Fibroblast of the aortic adventitia (primary cell): ENCODE measurements at places on chromosomes 11 and 22.

DNA sequence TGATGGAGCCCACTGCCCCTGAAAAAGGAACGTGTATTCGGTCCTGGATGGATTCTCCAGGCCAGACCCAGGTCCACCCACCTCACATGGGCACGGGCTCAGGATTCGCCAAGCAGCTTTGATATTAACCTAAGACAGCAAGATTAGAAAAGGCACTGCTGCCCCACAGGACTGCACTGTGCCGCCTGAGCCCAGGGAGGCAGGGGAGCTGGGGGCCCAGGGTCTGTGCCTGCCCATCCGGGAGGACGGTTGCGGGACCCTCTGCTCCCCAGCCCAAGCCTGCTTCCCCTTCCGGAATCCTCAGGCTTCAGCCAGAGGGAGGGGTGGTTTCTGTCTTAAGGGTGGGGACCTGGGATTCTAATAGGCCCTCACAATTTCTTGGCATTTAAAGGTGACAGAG lies 13.5 kb upstream of the VSIG10L2 start:
- DNase-seq: no peak

DNA sequence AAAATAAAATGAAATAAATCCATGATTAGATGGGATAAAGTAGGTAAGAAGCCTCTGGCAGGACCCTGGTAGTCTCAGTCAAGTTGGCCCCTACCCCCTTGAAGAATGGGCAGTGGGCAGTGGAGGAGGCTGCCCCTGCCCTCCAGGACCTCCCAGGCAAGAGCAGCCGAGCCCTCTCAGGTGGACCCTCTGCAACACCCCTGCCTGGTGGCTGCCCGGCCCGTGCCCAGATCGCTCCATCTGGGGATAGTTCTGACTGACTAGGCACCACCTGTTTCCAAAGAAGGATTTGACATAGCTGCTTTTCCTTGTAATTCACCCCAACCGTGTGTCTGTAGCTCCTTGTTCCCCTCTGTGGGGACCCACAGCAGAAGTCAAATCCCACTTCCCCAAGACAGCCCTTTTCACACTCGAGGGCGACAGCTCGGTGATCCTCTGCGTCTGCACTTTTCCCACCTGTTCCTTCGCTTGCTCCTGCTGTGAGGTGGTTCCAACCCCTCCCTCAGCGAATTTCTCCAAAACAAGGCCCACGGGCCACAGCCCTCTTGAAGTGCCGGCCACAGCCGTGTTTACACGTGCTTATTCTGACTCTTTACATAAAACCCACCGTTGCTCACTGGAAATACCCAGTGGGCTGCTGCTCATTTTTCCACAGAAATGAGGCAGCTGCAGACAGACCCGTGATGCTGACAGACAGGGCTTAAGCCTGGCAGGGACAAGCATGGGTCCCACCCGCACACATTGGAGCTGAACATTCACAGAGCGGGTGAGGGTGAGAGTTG lies 5.5 kb upstream of the TMPRSS13 start:
- DNase-seq: no peak

DNA sequence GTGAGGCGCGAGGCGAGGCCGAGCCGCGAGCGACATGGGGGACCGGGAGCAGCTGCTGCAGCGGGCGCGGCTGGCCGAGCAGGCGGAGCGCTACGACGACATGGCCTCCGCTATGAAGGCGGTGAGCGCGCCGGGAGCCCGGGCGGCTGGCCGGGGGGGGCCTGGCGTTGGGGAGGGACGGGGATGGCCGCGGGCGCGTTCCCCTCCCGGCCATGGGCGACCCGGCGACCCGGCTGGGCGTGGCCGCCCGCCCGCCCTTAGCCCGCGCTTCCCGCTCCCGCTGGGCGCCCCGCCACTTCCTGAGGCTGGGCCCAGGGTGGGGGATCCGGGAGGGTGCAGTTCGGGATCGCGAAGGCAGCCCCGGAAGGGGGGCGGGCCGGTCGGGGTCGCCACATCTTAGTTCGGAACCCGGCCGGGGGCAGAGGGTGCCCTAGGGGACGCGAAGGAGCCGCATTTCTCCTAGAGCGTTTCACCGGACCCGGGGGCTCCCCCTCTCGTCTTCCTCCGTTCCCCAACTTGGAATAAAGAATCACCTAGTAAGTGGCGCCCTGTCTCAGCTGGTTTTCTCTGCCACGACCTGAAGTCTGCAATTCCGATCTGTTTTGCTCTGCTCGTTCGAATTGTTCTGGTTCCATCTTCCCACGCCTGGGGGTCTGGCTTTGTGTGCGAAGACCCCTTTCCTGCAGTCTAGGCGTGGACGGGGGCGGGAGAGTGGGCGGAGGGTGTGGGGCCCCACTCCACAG lies 536 bp downstream of the YWHAH start:
- DNase-seq: no peak

DNA sequence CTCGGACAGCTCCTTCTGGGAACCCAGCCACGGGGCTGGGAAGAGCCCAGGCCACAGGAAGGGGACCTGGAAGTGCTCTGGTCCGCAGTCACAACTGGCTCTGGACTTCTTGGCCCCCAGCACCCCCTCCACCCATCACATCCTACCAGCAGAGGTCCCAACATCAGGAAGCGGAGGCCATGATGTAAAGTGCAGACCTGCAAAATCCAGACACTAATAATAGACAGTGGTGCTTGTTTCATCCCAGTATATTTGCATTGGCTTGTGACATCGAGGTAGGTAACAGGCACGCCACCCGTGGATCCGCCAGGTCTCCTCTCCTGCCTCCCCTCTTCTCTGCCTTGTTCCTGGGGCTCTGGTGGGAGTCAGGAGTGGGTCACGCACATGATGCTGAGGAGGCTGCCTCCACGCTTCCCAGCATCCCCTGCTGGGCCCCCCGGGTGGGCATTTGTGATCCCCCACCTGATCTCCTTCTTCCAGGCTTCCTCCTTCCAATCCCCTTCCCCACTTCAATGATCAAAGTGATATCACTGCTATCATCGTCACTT lies 1454.0 kb downstream of the BRD1 start:
- no peak for DNase-seq

- no peak for DNase-seq
Measured at GRCh38 chr11:66689661-66690590, 12.2 kb upstream of the RBM4B start.
